Lung (tissue), 17 donors: ENCODE measurements at places on chromosomes 6 and 20. TPM values are rescaled to one million over a fixed set of nuclear protein-coding genes. Genes with fewer than 3 reads are reported as not detected.

GRCh38 chr6:144931172-144932035 lies 646.3 kb downstream of the UTRN start:
- no peaks in the 10 kb centered on the region for H3K36me3 ChIP-seq
- no peaks in the 10 kb centered on the region for H3K27me3 ChIP-seq
- DNase-seq: peak; percentile 54
- no peak overlapping the region for H3K4me3 ChIP-seq
- H3K4me1 ChIP-seq: no peaks in the 10 kb centered on the region

GRCh38 chr20:54174457-54175175 lies 830 bp upstream of the CYP24A1 start:
- peaks cover 63% of the 10 kb centered on the region for H3K27me3 ChIP-seq
- no peaks in the 10 kb centered on the region for H3K36me3 ChIP-seq
- no peak overlapping the region for H3K27ac ChIP-seq
- H3K4me3 ChIP-seq: no peak overlapping the region
- DNase-seq: no peak

DNA sequence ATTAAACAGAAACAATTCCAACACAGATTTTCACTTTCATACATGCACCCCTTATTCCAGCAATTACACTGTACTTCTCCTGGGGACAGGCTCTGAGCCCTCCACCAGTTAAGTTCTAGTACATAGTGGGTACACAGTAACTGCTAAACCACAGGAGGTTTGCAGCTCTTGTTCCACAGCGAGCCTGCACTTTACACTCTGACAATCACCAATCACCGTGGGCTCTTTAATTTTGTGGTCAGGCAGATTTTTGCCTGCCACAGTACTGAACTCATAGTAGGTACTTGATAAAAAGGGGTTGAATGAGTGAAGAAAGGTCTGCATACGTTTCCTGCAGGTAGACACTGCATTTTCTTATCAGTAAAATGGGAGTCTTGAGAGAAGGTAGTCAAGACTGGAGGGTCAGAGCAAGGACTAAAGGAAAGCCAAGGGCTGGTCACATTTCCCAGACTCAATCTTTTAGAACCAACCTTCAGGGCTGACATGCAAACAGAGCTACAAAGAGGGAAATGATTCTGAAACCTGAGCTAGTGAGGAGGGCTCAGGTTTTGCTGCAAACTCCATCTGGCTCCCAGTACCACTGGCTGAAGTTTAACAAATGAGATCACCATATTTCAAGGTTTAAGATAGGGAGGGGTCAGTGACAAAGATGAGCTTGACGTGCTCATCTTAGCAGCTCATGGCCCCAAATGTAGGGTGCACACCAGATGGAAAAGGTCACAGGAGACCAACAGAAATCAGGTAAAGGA lies 404.6 kb downstream of the BTBD9 start:
- peaks cover 7% of the 10 kb centered on the region for H3K4me1 ChIP-seq
- H3K27me3 ChIP-seq: no peaks in the 10 kb centered on the region
- DNase-seq: no peak

Gene SEMG1
- total RNA-seq: 0.14 TPM

DNA sequence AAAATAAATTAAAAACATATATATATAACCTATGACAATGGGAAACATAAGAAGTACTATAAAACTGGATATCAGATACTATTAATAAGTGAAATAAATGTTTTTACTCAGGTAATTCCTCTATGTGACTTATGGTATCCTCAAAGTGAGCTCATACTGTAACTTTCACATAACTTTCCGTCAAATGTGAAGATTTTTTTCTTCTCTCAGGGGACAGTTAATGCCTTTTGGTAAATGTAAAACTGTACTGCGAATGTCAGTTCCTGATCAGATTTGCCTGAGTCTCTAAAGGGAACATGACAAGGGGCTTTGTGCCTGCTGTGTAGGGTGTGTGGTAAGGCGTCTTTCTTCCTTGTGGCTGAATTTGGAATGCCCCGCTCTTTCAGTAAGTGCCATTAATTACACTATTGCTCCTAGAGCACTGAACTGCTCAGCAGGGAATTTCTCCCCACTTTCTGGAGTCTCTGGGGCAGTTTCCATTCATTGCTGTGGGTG lies 271.8 kb downstream of the PRL start:
- no peak overlapping the region for H3K4me3 ChIP-seq
- H3K4me1 ChIP-seq: peaks cover 29% of the 10 kb centered on the region
- H3K27me3 ChIP-seq: no peaks in the 10 kb centered on the region
- H3K27ac ChIP-seq: peak overlapping the region; percentile 83

Gene CSE1L
- 34.6 TPM for total RNA-seq

- H3K4me1 ChIP-seq: no peaks in the 10 kb centered on the region
- peak; percentile 75 for DNase-seq
- no peak overlapping the region for H3K4me3 ChIP-seq
- H3K36me3 ChIP-seq: no peaks in the 10 kb centered on the region
- H3K27me3 ChIP-seq: peaks cover 3% of the 10 kb centered on the region
Measured at GRCh38 chr20:63265891-63266515, 6.6 kb upstream of the ARFGAP1 start.

- no peaks in the 10 kb centered on the region for H3K4me1 ChIP-seq
- H3K36me3 ChIP-seq: no peaks in the 10 kb centered on the region
- no peak for DNase-seq
- H3K27ac ChIP-seq: no peak overlapping the region
Measured at GRCh38 chr20:57020364-57020763, 246.1 kb downstream of the BMP7 start.

Gene RFX6
- total RNA-seq: 1.5 TPM

Gene SNAI1
- 0.74 TPM for total RNA-seq

Gene E2F3
- 6.0 TPM for total RNA-seq

- H3K27ac ChIP-seq: no peak overlapping the region
- no peaks in the 10 kb centered on the region for H3K36me3 ChIP-seq
- H3K4me3 ChIP-seq: no peak overlapping the region
- no peak for DNase-seq
Measured at GRCh38 chr6:12595161-12595811, 121.3 kb upstream of the PHACTR1 start.

DNA sequence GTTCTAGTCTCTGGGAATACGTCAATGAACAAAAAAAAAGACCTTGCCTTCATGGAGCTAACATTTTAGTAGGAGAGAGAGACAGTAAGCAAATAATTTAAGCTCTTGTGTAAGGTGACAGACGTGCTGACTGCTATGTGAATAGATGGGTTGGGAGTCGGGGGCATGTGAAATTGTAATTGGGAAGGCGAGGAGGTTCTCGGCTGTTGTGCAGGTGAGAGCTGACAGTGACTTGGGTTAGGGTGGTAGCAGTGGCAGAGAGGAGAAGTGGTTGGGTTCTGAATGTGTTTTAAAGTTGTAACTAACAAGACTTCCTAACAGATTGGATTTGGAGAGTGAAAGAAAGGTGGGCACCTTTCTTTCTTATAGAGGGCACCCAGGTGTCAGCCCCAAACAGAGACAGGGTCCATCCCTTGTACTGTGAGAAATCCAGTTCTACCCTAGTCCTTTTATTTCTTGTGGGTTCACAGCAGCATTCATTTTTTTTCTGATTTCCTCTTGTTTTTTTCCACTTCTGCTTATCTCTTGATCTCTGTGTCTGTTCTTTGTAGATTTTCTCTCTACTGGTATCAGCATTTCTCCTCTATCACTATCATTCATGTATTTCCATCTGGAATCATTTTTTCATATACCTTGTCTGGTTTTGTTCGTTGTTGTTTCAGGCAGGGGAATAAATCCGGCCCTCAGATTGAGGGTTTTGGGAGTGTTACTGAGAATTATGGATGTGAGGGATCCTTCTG lies 15.4 kb upstream of the MYLK2 start:
- H3K27me3 ChIP-seq: no peaks in the 10 kb centered on the region
- DNase-seq: no peak
- H3K4me1 ChIP-seq: no peaks in the 10 kb centered on the region
- no peak overlapping the region for H3K27ac ChIP-seq
- no peak overlapping the region for H3K4me3 ChIP-seq

DNA sequence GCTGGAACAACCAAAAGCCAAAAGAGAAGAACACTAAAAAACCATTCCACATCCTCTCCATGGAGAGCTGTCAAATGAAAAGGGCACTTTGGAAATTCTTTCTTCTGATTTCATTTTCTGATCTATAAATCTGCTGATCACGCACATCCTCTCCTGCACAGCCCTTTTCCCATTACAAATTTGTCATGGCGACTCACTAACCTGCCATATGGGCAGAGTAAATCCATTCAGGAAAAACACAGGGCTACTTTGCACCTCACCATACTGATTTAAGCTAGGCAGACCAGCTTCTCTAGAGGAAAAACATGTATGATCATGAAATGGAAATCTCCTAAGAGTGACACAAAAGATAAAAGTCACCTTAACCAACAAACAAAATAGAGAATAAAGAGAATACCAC lies 26.0 kb downstream of the TOMM6 start:
- H3K27ac ChIP-seq: no peak overlapping the region
- H3K36me3 ChIP-seq: peaks cover 5% of the 10 kb centered on the region
- no peaks in the 10 kb centered on the region for H3K4me1 ChIP-seq
- H3K4me3 ChIP-seq: no peak overlapping the region

DNA sequence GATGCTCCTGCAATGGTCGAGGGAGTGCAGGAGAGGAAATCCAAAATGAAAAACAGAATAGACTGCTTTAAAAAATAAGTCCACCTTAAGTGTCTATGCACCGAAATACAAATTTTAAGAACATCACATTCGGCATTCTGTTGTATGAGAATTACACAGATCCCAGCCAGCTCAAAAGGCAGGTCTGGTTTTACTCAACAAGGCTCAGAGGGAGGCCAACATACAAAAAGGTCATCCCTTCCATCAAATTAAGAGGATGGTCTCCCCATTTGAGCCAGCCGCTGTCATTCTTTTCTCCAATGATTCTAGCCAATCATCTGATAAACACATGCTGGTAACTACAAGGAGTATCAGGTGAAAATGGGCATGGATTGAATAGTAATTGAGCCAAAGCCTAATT lies 7.9 kb downstream of the ATXN1 start:
- H3K27ac ChIP-seq: no peak overlapping the region
- no peak for DNase-seq
- H3K4me3 ChIP-seq: no peak overlapping the region
- peaks cover 2% of the 10 kb centered on the region for H3K36me3 ChIP-seq
- H3K4me1 ChIP-seq: peaks cover 4% of the 10 kb centered on the region
- H3K27me3 ChIP-seq: no peaks in the 10 kb centered on the region

Gene SLC26A8
- total RNA-seq: 0.34 TPM

Gene LGSN
- total RNA-seq: 3.5 TPM

GRCh38 chr6:11393713-11394627 lies 143.6 kb upstream of the TMEM170B start:
- no peak for DNase-seq
- peaks cover 8% of the 10 kb centered on the region for H3K4me1 ChIP-seq
- no peak overlapping the region for H3K4me3 ChIP-seq

Gene PLA2G7
- total RNA-seq: 6.7 TPM

- H3K4me1 ChIP-seq: peaks cover 10% of the 10 kb centered on the region
- no peak within 1 kb of the TSS for H3K27ac ChIP-seq
- no peaks in the 10 kb centered on the region for H3K27me3 ChIP-seq
- no peak within 1 kb of the TSS for H3K4me3 ChIP-seq
- DNase-seq: no peak
Measured at GRCh38 chr6:168078943-168079405, at the start of gene FRMD1. Gene FRMD1, minus strand, starts transcription at chr6:168079212. Its CDS starts 118 bp downstream, at chr6:168079094.

- H3K36me3 ChIP-seq: peaks cover 3% of the 10 kb centered on the region
- DNase-seq: no peak
- H3K4me1 ChIP-seq: peaks cover 11% of the 10 kb centered on the region
- H3K27ac ChIP-seq: no peak overlapping the region
- no peaks in the 10 kb centered on the region for H3K27me3 ChIP-seq
Measured at GRCh38 chr20:37288091-37288490, 1.4 kb upstream of the MANBAL start.
